ENCODE measurements at places on chromosomes 3 and 15.

DNA sequence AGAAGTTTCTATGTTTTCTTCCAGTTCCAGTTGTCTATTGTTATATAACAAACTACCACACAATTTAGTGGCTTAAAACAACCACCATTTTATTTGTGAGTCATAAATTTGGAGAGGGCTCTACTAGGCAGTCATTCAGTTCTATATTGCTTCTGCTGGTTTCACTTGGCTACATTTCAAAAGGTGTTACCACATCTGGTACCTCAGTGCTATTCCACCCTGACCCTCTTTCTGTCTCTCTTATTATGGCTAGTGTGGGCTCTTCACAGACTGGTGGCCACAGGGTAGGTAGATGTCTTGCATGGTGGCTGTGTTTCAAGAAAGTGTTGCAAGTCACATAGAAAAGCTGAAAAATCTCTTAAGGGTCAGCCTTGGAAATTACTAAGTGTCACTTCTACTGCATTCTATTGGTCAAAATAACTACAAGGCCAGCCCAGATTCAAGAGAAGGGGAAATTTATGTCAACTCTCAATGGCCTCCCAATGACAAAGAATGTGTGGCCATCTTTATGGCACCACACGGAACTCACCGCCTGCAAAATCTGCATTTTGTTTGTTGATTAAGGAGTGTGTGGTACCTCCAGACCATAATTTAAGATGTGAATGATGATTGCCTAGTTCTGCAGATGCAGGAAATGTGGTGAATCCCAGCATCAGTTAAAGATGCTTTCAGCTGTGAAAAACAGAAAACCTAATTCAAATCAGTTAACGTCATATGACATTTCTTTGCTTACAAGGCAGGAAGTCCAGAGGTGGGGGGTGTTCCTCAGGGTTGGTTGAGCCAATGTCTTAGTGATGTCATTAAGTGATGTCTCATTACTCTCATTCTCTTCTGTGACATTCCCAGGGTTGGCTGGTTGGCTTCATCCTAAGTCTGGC lies 105.8 kb upstream of the RASGRP1 start:
- peak; percentile 28 for DNase-seq

GRCh38 chr3:195098741-195099525 lies 172.0 kb downstream of the XXYLT1 start:
- no peak for DNase-seq

- no peak for DNase-seq
Observed at GRCh38 chr3:184611607-184612281, 50.2 kb downstream of the EPHB3 start.

DNA sequence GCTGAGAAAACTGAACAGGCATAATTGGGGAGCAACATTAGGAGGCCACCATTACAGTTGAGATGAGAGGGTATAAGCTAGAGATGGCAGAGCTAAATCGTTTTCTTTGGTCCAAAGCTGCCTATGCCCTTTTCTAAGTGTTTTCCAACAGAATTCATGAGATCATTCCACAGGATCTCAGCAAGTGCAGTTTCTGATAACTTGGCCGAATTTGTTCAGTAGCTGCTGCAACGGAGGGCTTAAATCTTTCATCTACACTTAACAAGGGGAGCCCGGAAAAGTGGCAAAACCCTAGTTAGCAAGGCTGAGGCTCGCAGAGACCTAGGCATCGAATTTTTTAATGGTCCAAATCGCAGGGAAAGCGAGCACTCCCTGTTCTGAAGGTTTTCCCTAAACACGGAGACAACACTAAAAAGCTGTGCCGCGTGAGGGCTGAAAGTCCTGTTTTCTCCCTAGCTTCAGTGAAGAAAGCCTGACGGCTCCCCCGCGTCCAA lies 531 bp upstream of the BLOC1S6 start:
- no peak for DNase-seq

- no peak for DNase-seq
Observed at GRCh38 chr3:4061195-4061594, 242.0 kb upstream of the SETMAR start.

DNA sequence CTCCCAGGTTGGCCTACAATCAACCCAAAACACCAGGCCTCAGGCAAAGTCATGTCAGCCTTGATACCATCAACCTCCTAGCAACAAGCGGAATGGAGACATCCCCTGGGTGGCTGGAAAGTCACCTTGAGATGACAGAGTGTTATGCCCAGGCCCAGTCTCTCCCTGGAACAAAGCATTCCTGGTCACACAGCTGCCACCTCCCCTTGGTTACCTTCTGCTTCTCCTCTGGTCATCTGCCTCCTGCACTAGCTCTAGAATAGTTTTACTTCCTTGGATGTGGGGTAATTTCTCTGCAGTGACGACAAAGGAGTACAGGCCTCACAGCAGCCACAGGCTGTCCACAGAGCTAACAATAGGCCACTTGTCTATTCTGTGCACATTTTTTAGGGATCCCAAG lies 114.9 kb downstream of the RFTN1 start:
- no peak for DNase-seq

DNA sequence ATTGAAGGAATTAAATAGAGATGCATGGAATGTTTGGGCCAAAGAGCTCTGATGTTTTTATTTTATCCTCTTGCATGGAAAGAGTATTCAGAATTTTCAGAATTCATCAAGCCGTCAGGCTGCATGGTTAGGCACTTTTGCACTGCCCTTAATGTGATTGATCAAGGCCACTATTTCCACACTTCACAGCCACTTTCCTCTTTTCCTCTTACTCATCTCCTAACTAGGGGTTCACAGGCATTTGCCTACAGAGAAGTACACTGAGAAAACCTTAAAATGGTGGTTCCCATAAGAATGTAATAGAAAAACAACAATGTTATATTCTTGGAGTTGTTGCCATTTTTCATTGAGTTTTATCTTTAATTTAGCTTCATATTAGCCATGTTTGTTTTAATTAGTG lies 10.9 kb downstream of the SLC35A5 start:
- DNase-seq, result no peak

- DNase-seq, result no peak
Observed at GRCh38 chr3:155038203-155038554, 41.9 kb upstream of the MME start.

GRCh38 chr15:35583863-35584528 lies 38.0 kb upstream of the DPH6 start:
- DNase-seq, result no peak

- no peak for DNase-seq
Observed at GRCh38 chr3:188867691-188868265, 304.0 kb upstream of the TPRG1 start.

DNA sequence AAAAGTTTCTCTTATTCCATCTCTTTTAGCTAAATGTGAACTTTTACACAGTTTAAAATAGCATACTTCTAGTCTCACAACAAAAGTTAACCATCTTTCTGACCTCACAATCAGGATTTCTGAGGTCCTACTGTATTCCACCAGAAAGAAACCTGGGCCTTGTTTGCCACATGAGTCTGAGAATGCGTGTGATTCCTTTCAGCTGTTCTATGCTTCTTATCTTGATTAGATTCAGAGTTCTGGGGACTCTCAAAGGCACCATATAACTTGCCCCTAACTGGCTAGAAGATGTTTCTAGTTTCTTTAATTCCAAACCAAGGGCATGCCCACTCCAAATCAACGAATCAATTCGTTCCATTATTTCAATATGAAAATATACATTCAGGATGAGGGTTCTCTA lies 131.1 kb downstream of the ATP8B4 start:
- DNase-seq, result no peak

DNA sequence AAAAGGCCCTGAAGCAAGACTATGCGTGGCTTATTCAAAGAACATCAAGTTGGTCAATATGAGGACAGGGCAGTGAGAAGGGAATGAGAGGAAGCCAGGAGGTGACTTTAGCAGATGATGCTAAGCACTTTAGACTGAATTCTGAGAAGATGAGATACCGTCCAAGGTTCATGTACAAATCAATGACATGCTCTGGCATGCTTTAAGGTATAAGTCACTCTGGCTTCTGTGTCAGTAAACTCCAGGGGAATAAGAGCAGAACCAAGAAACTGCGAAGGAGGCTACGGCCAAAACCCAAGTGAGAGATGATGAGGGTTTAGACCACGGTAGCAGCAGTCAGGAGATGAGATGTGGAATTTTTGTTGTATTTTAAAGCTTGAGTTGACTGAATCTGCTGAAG lies 8.9 kb upstream of the CCDC50 start:
- DNase-seq, result no peak

- DNase-seq, result no peak
Observed at GRCh38 chr15:69957175-69957574, 140.5 kb downstream of the TLE3 start.

GRCh38 chr15:50186752-50187151 lies 4.8 kb downstream of the SLC27A2 start:
- no peak for DNase-seq

GRCh38 chr3:168095611-168096209 lies at the start of gene GOLIM4:
GOLIM4 (minus strand) TSS chr3:168095924; CDS start chr3:168095285, 639 bp downstream.
- DNase-seq, result no peak

GRCh38 chr15:77798847-77799246 lies 166.1 kb upstream of the LINGO1 start:
- DNase-seq, result no peak

DNA sequence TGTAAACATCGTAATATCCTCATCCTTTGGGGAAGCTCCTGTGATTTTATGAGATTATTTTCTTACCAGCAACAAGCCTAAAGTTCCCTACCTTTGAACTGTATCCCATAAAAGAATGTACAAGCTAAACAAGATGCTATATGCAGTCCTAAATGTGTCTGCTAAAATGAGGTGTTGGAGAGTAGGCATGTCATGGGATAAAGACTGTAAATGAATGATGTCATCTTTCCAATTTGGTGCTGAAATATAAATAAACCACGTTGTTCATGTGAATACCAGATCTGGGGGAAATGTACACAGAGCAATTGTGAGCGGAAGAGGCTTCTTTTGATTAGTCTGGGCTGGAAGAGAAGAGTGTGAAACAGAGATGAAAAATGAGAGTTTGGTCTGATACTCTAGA lies 214.9 kb upstream of the WNT5A start:
- DNase-seq, result no peak

- no peak for DNase-seq
Observed at GRCh38 chr3:50174947-50175524, 16.4 kb upstream of the GNAT1 start.

DNA sequence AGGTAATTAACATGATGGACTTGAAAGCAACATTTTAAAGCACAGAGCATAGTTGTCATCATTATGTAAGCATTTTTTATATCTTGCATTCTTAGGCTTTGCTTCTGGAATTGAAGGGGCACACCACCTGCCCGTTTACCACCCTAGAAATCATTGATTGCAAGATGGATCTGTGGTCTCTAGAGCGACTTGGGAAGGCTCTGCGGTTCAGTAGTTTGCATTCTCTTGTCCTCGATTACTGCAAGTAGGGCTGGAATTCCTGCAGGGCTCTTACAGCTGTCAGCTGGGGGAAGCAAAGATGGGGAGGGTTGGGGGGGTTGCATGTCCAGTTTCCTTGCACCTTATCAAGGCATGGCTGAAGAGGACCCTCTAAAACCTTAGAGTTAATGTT lies 56.7 kb upstream of the RNF7 start:
- no peak for DNase-seq

GRCh38 chr3:138093721-138094120 lies 21.7 kb downstream of the DZIP1L start:
- no peak for DNase-seq

DNA sequence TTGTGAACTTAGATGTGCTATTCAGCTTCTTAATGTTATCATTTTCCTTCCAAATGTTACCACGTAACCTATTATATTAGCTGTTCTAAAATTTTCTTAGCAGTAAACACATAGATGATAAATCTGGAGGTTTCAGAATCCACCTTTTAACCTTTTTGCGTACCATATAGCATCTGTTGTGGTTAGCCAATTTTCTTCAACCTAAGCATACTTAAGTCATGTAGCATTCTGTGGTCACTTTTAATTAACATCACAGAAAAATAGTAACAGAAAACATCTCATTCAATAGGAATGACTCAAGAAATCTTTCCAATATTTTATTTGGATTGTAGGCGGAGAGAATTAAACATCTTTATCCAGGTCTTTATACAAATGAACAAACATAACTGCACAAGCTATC lies 1465.3 kb upstream of the GBE1 start:
- DNase-seq, result no peak

- no peak for DNase-seq
Observed at GRCh38 chr15:62320259-62320658, 155.2 kb upstream of the C2CD4B start.

- DNase-seq, result no peak
Observed at GRCh38 chr15:68311859-68312557, 34.5 kb downstream of the FEM1B start.

GRCh38 chr3:16864610-16865313 lies 20.0 kb upstream of the PLCL2 start:
- DNase-seq, result no peak

DNA sequence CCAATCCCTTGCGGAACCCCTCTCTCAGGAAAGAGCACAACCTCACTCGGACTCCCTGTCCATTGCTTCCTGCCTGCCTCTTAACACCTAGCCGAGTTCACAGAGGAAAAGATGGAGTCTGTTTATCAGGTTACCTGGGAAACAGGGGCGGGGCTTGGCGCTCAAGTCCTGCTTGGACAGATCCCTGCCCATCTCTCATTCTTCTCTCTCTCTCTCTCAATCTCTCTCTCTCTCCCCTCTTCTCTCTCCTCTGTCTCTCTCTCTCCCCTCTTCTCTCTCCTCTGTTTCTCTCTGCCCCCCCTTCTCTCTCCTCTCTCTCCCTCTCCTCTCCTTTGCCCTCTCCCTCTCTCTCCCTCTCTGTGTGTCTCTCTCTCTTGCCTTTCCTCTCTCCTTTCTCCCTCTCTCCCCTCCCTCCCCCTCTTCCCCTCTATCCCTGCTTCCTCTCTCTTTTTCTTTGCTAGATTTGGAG lies at the start of gene EFHB:
Gene EFHB (minus strand): TSS at position 120 of the 469 bp plus-strand sequence. CDS start 199 bp downstream, outside the sequence.
- DNase-seq, result no peak

DNA sequence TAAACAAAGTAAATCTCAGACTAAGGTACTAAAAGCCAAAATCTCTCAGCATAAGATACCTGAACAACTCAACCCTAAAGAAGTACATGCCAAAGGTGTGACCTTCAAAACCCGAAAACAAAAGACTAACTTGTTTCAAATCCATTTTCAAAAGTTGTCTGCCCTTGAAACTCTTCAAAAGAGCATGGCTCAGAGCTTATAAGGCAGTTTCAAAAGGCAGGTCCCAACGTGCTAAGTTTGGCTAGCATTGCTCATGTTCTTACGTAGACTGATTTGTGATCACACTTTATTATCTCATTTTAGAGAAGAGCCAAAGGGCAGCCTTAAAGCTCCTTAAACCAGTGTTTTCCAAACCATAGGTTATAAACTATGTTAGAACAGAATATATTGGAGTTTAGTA lies 112.2 kb downstream of the FEZF2 start:
- no peak for DNase-seq

DNA sequence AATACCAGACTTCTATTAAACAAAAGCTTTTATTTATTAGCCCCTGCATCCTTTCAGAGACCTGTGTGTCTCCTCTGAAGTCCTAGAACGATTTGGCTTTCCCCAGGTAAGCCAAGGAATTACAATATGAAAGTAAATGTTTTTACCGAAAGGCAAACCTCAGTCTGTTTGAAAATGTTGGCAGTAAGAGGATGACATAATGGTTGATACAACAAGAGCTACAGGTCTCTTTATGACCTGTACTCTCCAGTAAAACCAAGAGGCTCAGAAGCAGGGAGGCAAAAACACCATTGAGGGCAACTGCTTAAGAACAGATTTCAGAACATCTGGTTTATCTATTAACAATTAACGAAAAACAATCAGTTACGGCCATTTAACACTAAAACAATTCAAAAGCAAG lies 107.8 kb downstream of the ADAM10 start:
- no peak for DNase-seq
